ENCODE measurements at places on chromosomes 7 and 10.

DNA sequence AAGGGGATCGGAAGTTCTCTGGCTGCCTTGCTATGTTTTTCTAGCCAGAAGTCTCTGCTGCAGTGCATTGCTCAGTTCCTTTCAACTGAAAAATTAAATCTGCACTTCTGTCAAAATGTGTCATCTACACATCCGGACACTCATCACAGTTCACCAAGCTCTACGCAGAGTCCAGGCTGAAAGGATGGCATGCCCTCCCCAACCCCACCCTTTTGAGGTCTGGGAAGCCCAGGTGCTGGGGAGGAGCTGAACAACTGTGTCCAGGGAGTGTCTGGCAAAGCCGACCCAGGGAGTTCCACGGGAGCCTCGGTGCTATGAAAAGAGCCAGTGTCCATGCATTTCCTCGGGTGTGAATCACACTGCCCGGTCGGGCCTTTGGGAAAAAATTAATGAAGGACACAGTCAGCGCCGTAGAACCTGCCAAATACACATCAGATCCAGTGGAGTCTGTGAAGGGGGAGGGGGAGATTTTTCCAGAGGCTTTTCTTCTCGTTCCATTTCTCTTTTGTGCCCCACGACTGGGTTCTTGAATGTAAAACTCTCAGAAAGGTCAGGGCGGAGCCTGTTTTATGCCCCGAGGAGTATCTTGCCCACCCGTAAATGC lies 757 bp upstream of the PALS2 start:
- no peak for DNase-seq

DNA sequence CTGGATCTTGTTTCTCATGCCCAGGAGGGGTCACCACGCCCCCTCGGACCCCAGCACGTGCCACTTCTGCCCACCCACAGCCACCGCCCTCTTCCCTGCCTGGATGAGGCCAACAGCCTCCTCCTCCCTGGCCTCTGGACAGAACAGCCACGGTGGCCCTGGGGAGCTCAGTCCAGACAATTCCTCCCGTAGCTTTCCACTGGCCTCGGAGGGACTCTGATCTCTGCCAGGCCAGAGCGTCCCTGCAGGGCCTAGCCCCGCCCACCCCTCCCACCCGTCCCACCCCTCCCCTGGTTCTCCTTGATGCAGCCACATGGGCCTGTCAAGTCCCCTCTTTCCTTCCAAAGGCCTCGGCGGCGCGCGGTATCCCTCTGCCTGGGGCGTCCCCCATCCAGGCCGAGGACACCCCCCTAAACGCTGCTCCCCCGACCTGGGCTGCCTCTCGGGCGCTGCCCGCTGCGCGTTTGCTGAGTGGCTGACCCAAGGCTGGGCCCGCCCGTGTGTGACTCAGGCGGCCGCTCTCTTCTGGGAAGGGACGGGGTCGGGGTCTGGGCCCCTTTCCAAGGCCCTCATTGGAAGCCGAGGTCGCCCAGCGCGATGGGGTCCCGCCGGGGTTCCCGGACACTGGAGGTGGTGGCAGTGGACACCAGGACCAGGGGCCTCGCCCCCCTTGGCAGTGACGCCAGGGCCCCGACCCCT lies 557 bp downstream of the TMEM120A start:
- no peak for DNase-seq

DNA sequence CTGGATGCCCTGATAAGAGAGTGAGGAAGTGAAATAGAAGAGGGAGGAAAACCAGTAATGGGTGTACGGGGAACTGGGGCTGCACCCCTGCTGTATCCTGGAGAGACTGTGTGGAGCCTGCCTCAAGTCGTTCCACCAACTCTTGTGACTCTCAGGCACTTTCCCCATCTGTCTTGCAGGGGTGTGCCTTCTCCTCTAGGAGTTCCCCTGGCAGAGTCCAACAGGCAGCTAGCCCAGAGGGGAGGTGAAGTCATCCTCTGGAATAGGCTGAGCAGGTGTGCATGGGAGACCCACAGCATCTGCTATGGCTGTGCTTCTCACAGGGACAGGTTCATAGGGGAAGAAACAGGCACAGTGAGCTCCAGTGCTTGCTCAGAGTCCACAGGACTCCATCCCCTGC lies 46.8 kb downstream of the WIPF3 start:
- no peak for DNase-seq

- DNase-seq: no peak
Measured at GRCh38 chr10:49329146-49329505, 30.2 kb downstream of the C10orf71 start.

GRCh38 chr10:69901628-69902505 lies 100.2 kb downstream of the COL13A1 start:
- DNase-seq: no peak

DNA sequence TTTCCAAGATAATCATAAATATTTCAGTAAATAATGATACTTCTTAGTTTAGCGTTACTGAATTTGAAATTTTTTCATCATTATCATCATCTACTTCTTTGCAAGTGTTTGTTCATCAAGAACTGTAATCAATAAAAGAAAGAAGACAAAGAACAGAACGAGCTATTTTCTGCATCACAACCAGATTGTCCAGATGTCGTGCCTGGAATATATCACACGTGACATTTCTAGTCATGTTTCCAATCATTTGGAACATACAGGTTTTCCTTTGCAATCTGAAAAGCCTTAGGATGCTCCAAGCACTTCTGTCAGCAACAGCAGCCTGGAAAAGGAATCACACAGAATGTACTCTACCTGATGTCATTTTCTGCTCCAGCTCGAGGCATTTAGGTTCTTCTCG lies 107.4 kb downstream of the FAM107B start:
- DNase-seq: no peak

DNA sequence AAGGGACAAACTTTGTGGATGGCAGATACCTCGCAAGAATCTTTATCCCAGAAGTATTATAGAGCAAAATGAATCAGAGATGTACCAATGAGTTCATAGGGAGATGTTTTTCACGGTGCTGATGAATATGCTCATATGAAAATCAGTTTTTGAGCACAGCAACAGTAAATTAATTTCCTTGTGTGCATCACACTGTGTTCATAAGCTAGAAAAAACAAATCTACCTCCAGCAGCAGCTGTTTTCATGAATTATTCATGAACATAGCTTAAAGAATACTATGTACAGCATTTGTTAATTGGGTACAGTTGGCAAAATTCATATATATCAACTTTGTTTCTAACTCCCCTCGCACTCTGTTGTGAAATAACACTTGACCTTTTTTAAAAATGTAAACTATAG lies 809.8 kb downstream of the GRM8 start:
- DNase-seq: no peak

GRCh38 chr7:84022684-84023308 lies 171.8 kb downstream of the SEMA3A start:
- DNase-seq: no peak

DNA sequence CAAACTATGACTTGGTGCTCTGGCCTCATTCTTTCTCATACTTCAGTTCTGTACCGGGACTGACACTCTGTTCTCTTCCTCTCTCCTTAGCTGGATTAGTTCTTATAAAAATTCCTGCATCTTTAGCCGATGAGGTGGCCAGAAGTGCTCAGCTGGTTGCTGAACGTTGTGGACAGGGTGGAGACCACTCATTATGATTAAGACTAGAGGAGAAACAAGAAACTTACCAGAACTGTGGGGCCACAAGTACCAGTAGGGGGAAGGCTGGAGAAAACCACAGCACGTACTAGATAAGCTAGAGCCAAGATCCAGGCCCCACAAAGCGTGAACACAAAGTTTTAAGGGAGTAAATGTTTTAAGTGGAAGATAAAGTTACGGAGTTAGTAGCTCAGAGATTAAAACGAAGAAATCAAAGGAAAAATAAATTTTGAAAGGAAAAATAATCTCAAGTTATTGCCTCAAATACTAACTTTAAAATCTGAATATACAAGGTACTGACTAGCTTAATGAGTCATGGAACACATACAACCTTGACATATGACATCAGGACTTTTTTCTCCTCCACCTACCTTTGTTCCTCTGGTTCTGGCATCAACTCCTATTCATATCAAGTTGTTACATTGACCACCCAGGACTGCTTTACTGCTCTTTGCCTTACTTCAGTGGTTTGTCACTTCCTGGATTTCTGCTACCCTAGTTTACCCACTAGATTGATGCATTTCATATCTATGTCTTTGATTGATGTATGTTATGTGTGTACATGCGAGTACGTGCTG lies 469.0 kb downstream of the TFEC start:
- no peak for DNase-seq

GRCh38 chr10:8380833-8381496 lies 326.5 kb downstream of the GATA3 start:
- DNase-seq: no peak

DNA sequence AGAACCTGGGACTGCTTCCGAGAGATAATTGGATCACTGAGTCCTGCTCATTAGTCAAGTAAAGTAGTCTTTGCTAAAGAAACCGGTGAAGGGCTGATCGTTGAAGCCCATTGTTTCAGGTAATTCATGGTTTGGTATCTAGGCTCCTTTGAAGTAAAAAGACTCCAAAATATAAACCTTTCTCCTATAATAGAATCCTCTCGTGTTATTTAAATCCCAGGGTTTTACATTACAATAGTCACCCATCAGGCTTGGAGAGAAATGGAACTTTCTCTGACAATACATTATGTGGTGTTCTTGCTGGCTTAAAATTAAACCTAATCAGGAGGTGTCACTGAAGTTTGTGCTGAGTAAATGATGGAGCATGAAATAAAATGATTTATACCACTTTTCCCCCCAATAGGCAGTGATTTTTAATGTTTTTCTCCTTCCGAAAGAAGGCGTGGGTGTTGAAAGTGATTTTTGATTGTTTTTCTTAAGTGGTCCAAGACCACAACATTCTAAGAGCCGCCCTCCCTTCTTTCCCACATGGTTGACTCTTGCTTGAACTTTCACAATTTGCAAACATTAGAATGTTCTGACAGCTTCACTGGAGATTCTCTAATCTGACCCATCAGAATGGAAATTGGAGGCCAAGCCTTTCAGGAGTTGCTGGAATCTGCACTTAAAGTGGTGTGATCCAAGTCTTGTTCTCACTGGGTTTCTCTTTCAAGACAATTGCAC lies 44.2 kb downstream of the LRMDA start:
- DNase-seq: no peak

Data from forelimb muscle (tissue), 1 donor.